Sciatic nerve (tissue), 2 donors: ENCODE measurements at places on chromosomes 4 and X. TPM values are rescaled to one million over a fixed set of nuclear protein-coding genes. Genes with fewer than 3 reads are reported as not detected.

DNA sequence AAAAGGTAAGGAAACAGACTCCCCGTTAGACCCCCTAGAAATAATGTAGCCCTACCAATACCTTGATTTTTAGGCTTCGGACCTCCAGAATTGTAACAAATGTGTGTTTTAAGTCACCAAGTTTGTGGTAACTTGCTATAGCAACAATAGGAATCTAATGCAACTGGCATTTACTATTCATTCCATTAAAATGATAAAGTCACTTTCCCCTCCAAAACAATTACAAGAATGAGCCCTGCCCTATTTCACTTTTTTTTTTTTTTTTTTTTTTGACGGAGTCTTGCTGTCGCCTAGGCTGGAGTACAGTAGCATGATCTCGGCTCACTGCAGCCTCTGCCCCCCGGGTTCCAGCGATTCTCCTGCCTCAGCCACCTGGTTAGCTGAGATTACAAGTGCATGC, 3.5 kb upstream of the DDX60L start:
- no peak for DNase-seq

- DNase-seq = no peak
Observed at GRCh38 chrX:68480969-68481368, 17.9 kb upstream of the YIPF6 start.

DNA sequence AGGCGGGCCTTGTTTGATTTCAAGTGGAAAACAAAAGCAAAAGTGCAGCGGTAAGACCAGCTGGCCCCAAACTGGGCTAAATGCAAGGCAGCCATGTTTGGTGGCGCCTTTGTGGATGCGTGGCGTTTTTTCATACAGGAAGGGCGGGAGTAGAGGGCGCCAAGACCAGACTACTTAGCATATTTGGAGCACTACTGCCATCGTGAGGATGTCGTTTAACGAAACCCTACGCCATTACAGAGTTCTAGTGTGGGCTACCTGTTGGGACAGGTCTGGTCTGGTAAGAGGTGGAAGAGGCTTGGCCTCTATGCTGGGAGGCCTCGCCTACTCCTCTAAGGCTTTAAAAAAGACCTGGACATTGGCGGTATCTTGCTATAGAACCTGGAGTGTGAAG, 230.7 kb upstream of the STK26 start:
- DNase-seq = peak; percentile 94

- DNase-seq = no peak
Observed at GRCh38 chr4:152972821-152973628, 36.9 kb downstream of the FHDC1 start.

GRCh38 chr4:2792711-2793585, at the start of gene SH3BP2:
TSS of gene SH3BP2 (plus strand) at chr4:2793085. CDS start at chr4:2820618, 27,533 bp downstream.
- peak; percentile 91 for DNase-seq

DNA sequence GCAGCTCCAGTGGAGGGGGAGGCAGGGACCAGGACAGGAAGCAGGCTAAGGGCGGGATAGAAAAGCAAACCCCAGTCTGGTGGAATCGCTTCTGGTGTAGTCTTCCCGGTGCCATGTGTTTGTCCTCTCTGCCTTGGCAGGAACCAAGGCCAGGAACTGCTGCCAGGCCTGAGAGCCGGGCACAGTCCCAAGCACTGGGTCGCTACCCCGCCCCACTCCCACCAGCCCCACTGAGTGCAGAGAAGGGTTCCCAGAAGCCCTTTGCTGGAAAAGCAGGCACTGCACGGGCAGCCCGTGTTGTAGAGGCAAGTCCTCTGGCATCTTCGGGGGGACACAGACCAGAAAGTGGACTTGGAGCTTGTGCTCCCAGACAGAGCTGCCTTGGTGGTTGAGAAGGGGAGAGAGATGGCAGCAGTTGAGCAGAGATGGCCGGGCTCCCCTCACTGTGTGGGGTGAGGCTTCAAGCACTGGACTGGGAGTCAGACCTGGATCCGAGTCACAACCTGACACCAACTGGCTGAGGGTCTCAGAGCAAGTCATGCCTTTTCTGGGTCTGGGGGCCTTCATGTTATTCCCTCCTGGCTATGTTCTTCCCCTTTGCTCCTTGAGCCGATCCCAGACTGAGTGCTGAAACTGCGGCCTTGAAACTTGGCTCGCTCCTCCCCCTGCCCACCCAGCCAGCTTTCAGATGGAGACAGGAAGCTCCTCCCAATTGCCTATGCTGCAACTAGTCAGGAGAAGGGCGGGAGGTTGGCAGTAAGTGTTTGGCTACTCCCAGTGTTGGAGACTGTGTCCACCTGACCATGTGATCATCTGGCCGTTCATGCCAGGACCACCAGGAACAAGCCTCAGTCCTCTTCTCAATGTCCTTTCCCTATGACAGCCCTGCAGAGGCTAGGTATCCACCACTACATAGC, 59.7 kb upstream of the MTM1 start:
- peak; percentile 73 for DNase-seq

DNA sequence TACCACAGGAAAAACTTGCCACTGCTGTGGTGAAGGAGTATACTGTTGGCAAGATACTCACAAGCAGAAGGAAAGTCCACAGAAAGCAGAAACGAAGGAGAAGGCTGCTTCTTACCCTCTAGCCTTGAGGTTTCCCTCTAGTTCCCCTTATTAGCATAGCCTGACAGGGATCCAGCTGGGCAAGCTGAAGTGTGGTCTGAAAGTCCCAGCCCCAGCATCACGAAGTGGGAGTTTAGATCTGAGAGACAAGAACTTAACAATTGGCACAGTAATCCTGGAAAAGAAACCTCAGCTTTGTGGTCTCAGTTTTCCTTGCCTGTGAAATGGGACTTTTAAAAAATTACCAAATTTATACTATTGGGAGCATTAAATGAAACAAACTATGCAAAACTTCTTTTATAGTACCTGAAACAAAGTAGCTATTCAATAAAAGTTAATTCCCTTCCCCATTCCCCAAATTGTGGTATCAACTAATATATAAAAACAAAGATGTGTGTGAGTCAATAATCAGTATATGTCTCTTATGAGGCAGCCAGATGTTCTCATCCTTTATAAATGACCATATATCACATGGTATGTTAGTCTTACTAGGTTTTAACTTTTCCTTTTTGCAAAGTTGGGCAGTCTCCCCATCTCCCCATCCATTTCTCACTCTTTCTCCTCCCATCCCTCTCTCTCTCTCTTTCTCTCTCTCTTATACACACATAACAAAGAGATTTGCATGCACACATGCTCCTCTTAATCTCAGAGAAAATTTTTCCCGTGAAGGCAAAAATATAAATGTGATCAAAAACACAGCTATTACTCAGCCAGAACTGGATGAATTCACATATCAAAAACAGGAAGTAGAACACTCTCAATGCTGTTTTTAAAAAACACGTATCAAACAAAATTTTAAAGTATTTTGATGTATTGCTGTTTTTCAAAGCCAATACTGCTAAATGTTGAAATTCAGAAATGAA, 57.8 kb downstream of the SCFD2 start:
- no peak for DNase-seq

DNA sequence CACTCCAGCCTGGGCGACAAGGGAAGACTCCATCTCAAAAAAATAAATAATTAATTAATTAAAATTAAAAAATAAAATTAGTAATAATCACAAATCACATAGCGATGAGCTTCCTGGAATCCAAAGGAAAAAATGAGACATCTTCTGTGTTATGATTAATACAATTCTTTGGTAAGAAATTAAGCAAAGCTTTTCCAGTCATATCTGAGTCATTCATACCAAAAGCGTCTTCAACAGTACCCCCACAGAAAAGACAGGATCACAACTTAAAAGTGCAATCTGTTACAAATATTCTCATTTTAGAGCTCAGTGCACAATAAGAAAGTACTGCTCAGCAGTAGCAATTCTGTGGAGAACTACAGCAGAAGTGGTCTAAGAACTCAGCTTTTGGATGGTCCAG, 168.5 kb upstream of the MXRA5 start:
- no peak for DNase-seq

DNA sequence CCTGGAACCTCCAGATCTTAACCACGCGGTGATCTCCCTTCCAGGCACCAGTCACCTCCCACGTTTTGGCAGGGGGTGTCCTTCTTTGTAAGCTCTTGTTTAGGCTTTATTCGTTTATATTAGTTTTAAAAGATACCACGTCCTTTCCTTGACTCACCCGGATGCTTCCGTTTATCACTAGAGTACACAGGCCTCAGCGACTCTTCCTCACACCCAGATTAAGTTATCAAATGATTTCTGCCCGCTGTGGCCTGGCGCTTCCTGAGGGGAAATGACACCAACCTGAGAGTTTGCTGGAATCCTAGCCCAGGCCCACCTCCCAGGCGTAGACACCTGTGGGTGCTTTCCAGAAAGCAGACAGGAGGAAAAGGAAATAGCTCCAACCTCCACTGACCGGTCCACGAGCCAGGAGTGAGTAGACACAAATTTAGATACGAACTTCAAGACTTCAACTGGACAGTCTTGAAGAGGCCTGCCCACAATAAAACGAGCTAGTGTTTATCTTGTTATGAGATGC, 756 bp upstream of the ADAMTS3 start:
- DNase-seq = no peak

DNA sequence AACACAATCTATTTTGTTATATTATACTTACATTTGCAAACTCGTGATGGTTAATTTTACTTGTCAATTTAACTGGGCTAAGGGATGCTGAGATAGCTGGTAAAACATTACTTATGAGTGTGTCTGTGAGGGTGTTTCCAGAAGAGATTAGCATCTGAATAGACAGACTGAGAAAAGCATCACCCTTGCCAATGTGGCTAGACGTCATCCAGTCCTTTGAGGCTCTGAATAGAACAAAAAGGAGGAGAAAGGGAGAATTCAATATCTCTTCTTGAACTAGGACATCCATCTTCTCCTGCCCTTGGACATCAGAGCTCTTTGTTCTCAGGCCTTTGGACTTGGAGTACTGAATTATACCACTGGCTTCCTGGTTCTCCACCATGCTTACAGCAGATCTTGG, 154.6 kb downstream of the EPHA5 start:
- no peak for DNase-seq

DNA sequence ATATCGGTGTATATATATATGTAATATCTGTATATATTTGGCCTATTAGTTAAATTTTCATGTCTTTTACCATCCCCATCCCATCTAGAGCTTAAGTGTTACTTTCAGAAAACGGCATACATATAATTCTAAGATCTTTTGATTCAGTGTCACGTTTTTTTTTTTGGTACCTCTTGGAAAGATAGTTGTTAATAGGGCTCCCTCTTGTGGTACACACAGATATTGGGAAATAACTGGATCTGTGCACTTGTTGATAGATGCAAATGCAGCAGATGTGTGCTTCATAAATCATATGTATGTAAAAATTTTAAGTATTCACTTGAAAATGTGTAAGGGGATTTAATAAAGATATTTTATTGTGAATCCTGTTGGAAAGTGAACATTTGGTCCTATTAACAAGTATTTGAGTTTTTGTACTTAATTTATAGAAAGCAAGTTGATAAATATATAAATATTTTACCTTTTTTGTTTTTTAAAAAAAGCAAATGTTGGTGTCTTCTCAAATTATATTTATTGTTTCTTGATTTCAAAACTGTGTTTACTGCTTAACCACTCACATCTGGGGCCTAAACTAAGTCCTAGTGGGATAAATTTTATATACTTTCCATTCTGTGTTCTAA, 74.7 kb downstream of the PAQR3 start:
- DNase-seq = no peak

GRCh38 chr4:183362916-183363542, 40.8 kb upstream of the CLDN24 start:
- DNase-seq = peak; percentile 19

DNA sequence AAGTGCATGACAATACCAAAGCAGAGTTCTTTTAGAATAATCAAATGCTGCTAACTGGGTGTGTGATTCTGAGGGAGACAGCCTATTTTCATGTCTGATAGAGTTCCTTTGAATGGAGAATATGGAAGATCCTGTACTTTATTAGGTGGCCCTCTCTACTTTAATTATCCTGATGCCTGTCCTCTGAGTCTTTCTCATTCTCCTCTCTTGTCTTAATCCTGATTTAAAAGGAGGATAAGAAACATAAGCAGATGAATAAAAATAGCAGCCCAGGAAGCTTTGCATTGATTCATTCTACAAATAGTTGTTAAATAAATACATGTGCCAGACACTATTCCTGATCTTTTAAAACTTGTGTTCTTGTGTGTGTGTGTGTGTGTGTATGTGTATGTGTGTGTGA, 387.3 kb downstream of the SPRY1 start:
- no peak for DNase-seq

DNA sequence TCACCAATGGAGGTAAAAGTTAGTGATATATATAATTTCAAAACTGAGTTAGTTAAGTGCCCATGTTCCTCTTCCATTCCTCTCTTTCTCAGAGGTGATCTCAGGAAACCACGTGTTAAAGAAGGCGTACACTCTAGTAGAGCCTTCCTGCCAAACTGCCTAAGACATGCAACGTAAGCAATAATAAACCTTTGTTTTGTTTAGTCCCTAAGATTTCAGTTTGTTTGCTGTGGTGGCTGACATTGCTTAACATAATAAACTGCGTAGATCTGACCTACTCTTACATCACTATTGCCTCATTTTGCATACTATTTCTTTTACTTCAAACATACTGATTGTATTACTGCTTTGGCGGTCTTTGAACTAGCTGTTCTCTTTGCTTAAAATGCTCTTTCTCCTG, 99.2 kb downstream of the JADE1 start:
- DNase-seq = no peak

DNA sequence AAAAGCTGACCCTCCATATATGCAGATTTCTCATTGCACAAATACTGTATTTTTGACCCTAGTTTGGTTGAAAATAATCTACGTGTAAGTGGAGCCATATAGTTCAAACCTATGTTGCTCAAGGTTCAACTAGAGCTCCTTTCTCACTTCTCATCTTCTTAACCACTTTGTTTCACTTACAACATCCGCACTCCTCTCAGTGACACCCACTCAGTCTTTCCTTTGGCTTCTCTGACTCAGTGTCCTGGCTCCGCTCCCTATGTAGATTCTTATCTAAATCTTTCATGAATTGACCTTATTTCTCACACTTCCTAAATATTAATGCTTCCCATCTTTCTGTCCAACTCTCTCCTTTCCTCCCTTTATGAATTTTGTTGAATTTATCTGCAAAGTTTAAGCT, 32.9 kb upstream of the DKK2 start:
- no peak for DNase-seq

- DNase-seq = no peak
Observed at GRCh38 chr4:94877973-94878372, 120.2 kb downstream of the BMPR1B start.

The ABCG2 gene
- 3.6 TPM for total RNA-seq

The CFAP299 gene
- total RNA-seq = 0.22 TPM

The PAGE4 gene
- not detected for total RNA-seq

The ANOS1 gene
- 11.5 TPM for total RNA-seq

The PNMA5 gene
- total RNA-seq = not detected

The TMEM129 gene
- total RNA-seq = 24.1 TPM

The BANK1 gene
- 5.3 TPM for total RNA-seq

The NMU gene
- not detected for total RNA-seq

The TRPC5OS gene
- not detected for total RNA-seq

The COX7B2 gene
- total RNA-seq = not detected

The PI4K2B gene
- 10.3 TPM for total RNA-seq
